ENCODE measurements at places on chromosomes 12 and 14. TPM values are rescaled to one million over a fixed set of nuclear protein-coding genes. Genes with fewer than 3 reads are reported as not detected.

Gene NDRG2
- total RNA-seq, result 387 TPM

Gene SYNDIG1L
- total RNA-seq, result 32.8 TPM

Gene SERPINA3
- total RNA-seq, result 2.5 TPM

Gene KRT71
- not detected for total RNA-seq

Gene TDRD9
- total RNA-seq, result 4.4 TPM

Gene IFI27
- 24.2 TPM for total RNA-seq

Gene PAX9
- total RNA-seq, result not detected

Gene TMEM120B
- total RNA-seq, result 8.5 TPM

Gene P2RX7
- total RNA-seq, result 5.1 TPM

Gene CMKLR1
- total RNA-seq, result 2.8 TPM

Gene DEGS2
- total RNA-seq, result 1.6 TPM

Gene GZMH
- not detected for total RNA-seq

Gene SSTR1
- total RNA-seq, result 14.3 TPM

Gene MIP
- not detected for total RNA-seq

Gene CCDC196
- not detected for total RNA-seq

Gene ZDHHC22
- 31.1 TPM for total RNA-seq

Gene NKX2-1
- total RNA-seq, result 21.5 TPM

Gene PIWIL1
- total RNA-seq, result 0.23 TPM

Gene HCAR1
- total RNA-seq, result 0.69 TPM

Gene ALX1
- 0.23 TPM for total RNA-seq

Gene ATXN3
- 34.6 TPM for total RNA-seq

Gene TAS2R9
- 0.92 TPM for total RNA-seq

Gene ARHGAP9
- 2.1 TPM for total RNA-seq

Gene KRT6A
- total RNA-seq, result not detected

Gene RNU4-1
- total RNA-seq, result under 0.01 TPM

Gene OVCH1
- total RNA-seq, result 2.1 TPM

Gene PMEL
- 0.69 TPM for total RNA-seq

Gene MYO1H
- 1.4 TPM for total RNA-seq

Gene COL2A1
- 2.5 TPM for total RNA-seq

Gene SLCO1B1
- total RNA-seq, result not detected

Gene MYH7
- total RNA-seq, result 3.2 TPM

Gene CELA1
- not detected for total RNA-seq

Gene ERGIC2
- 41.5 TPM for total RNA-seq

Gene CIROP
- not detected for total RNA-seq

Gene ACVRL1
- total RNA-seq, result 8.8 TPM

Gene KRT72
- 0.23 TPM for total RNA-seq

Gene IL22
- total RNA-seq, result not detected

Gene SVOP
- total RNA-seq, result 41.1 TPM

Gene PHLDA1
- 29.1 TPM for total RNA-seq

Gene MAP1LC3B2
- total RNA-seq, result 2.1 TPM

Gene C12orf60
- total RNA-seq, result 3.7 TPM

Gene PMCH
- total RNA-seq, result 109 TPM

Gene PRIMA1
- 1.6 TPM for total RNA-seq

Gene MLF2
- total RNA-seq, result 104 TPM

Gene SERPINA10
- total RNA-seq, result not detected

Gene DLGAP5
- 8.8 TPM for total RNA-seq

Gene MUCL1
- not detected for total RNA-seq

Gene SLC6A12
- 11.8 TPM for total RNA-seq

Gene JPH4
- 50.3 TPM for total RNA-seq

Gene GOLT1B
- total RNA-seq, result 55.8 TPM

Gene TMEM260
- 25.6 TPM for total RNA-seq

Gene RFLNA
- 8.8 TPM for total RNA-seq

Gene CCDC175
- 2.1 TPM for total RNA-seq

Gene SYT10
- total RNA-seq, result 15.2 TPM

Gene DBX2
- total RNA-seq, result 6.9 TPM

Gene LMO3
- total RNA-seq, result 235 TPM

Gene RNASE3
- total RNA-seq, result not detected
